ENCODE measurements at places on chromosomes 4 and X.

GRCh38 chr4:138542191-138542776 lies 300.1 kb upstream of the SLC7A11 start:
- DNase-seq: peak; percentile 40

- no peak for DNase-seq
These were observed 1030.9 kb downstream of the FSTL5 start for GRCh38 chr4:161132715-161133425.

DNA sequence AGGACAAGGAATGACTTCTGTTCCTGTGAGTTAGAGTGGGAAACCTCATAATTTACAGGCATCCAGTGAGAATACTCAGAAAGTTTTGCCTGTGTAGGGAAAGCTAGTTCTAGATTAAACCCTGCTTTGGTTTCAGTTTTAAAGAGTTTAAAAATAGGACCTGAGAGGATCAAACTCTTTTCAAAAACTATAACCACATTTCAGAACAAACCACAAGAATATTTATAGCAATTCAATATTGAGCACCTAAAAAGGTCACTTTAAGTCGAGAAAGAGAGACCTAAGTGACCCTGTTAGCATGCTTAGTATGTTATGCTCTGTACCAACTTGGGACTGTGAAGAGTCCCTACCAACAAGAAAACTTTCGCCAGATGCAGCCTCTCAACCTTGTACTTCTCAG lies 17.4 kb upstream of the PWWP3B start:
- DNase-seq: no peak

DNA sequence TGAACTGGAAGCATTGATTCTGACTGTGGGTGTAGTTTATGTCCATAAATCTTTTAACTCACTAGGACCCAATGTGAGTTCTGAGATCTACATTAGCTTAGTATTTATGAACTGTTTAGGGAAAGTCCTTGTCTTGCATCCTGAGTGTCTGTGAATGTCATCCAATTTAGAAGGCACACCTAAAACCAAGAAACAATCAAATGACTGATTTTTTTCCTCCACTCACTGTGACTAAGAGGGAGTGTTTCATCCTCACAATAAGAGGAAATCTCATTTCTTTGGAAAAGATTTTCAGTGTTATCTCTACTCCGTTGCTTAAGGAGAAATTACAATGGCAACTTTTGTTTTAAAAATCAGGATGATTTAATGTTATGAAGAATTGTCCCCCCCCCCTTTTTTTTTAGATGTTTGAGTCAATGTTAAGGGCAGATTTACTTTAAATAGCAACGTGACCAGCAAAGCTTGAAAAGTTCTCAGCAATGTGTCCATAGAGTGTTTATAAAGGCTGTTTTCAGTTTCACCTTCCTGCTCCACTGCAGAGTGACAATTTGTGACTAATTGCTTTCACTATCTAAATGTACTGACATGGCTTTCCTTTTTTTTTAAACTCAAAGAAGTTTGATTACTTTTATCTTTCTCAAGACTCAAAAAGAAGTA lies 173.0 kb downstream of the SPCS3 start:
- no peak for DNase-seq

GRCh38 chr4:55184600-55185523 lies 59.5 kb upstream of the KDR start:
- DNase-seq: no peak

- DNase-seq: no peak
These were observed 783 bp downstream of the RBPJ start for GRCh38 chr4:26321373-26322221.

DNA sequence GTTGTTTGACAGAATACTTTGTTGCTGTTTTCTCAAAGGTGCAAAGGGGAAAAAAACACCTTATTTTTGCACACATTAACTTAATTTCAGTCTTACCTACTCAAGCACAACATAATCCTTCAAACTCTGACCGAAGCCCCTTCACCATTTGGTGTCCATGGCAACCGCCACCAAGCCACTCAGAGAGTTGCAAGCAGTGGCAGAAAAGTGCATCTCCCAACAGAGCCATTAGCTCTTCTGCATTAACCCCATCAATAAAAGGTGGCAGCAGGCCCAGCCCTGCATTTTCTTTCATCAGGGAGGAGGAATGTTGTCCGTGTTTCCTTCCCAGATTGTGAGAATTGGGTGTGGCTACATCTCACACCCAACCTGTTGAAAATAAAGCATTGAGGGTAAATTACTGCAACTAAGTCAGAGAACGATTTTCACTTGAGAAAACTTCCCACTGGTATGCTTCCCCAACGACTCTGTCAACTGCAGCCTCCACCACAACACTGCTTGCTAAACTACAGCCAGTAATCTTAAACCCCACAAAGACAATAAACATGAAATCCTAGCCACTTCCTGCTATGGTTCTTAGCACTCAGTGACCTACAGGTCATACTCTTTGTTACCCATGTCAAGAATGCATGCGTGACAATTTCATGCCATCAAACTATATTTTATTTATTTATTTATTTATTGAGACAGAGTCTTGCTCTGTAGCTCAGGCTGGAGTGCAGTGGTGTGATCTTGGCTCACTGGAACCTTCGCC lies 154.0 kb downstream of the GRIA3 start:
- no peak for DNase-seq

- no peak for DNase-seq
These were observed 184.2 kb downstream of the GASK1B start for GRCh38 chr4:157988641-157989040.

GRCh38 chr4:187910741-187911140 lies 84.8 kb upstream of the ZFP42 start:
- no peak for DNase-seq

- no peak for DNase-seq
These were observed 90.5 kb upstream of the ANKRD50 start for GRCh38 chr4:124803026-124803425.

DNA sequence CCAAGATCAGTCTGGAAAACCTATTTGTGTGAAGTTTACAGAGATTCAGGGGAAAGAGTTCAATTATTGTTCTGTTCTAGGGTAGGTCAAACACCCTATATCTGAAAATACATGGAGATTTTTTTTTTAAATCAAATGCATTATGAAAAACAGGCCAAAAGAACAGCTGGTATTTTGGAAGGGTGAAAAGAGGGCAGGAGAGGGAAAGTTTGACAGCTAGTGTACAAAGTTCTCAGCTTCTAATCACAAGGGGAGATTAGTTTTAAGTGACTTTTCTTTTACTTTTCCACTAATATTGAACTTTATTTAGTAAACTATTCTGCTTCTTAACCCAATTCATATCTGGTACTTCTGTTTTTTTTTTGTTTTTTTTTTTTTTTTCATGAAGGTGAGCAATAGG lies 66.2 kb upstream of the GRID2 start:
- DNase-seq: no peak

DNA sequence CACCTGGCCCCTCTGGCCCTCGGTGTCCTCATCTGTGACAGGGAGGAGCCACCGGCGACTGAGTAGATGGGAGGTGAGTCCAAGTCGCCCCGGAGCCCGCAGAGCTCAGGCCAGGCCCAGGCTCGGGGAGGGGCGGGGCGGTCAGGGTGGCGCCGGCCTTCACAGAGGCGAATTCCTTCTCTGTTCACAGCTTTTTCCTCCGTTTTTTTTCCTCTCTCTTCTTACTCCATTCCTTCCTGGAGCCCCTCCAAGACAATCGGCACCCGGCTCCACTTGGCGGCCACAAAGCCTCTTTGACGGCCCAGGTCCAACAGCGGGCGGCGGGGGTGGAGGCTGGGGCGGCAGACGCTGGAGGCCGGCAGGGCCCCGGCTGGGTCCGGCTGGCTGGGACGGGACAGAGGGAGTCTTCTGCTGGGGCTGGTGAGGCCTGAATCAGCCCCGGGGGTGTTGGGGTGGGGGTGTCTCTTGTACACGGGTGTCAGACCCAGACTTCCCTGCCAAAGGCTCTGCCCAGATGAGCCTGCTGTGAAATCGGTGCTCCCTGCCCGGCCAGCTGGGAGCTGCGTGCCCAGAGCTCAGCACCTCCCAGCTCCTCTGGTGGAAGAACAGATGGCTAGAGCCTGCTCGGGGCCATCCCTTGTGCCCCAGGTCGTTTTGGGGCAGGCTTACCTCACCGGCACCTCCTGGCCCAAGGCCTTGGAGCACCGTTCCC lies 22.6 kb downstream of the FGFRL1 start:
- DNase-seq: no peak

- no peak for DNase-seq
These were observed 190.1 kb upstream of the GNPDA2 start for GRCh38 chr4:44916411-44916810.

- no peak for DNase-seq
These were observed 108.1 kb upstream of the PAQR3 start for GRCh38 chr4:79047316-79047715.

- no peak for DNase-seq
These were observed 91.7 kb downstream of the SLC10A6 start for GRCh38 chr4:86757468-86757867.

GRCh38 chrX:22748093-22748999 lies 251.4 kb upstream of the DDX53 start:
- DNase-seq: no peak

DNA sequence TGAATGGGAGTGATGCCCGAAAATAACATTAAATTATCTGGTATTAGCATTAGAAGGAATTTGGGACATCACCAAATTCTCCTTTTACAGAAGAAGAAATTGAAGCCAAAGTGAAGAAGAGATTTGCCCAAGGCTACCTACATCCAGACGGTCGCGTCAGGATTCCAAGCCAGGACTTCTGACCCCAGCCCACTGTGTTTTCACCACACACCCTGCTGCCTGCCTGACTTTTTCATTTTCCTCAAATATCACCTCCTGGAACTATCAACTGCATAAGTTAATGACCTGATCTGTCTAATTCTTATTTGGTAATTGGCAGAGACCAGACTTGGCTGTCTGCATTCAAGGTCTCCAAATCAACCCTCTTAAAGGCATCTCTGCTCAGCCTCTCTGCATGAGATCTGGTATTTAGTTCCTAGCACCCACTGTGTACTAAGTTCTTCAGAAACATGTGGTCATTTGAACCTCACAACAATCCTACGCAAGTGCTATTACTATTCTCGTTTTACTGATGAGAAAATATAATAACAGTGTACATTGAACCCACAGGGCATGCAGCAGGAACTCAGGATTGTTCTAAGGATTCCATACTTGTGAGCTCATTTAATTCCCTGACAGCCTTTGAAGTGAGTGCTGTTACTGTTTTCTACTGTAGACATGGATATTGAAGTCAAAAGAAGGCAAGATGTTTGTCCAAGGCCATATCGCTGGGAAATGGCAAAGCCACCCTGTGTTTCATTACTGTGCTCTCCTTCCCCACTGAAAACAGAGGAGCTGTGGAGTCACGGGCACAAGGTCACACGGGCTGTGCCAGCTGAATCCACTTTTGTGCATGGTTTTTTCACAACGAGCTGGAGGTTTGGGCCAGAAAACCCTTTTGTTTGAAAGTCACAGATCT lies 195.2 kb upstream of the C1QTNF7 start:
- DNase-seq: no peak

DNA sequence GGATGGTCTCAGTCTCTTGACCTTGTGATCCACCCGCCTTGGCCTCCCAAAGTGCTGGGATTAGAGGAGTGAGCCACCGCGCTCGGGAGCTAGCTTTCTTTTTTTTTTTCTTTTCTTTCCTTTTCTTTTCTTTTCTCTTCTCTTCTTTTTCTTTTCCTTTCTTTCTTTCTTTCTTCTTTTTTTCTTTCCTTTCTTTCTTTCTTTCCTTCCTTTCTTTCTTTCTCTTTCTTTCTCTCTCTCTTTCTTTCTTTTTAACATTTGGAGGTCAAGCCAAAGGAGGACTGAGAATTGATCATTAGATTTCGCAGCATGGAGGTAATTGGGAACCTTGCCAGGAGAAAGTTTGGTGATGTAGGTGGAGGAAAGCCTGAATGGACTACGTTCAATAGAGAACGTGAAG lies 67.4 kb downstream of the LARP7 start:
- no peak for DNase-seq

- no peak for DNase-seq
These were observed 18.8 kb downstream of the PPP4R3C start for GRCh38 chrX:27444093-27444908.

GRCh38 chr4:177077095-177077971 lies 232.3 kb upstream of the NEIL3 start:
- DNase-seq: no peak

GRCh38 chrX:14528629-14529289 lies 577 bp upstream of the GLRA2 start:
- DNase-seq: peak; percentile 5

GRCh38 chr4:10179957-10180602 lies 63.5 kb upstream of the WDR1 start:
- DNase-seq: no peak

GRCh38 chrX:1686642-1687041 lies 71.8 kb downstream of the ASMT start:
- DNase-seq: no peak

DNA sequence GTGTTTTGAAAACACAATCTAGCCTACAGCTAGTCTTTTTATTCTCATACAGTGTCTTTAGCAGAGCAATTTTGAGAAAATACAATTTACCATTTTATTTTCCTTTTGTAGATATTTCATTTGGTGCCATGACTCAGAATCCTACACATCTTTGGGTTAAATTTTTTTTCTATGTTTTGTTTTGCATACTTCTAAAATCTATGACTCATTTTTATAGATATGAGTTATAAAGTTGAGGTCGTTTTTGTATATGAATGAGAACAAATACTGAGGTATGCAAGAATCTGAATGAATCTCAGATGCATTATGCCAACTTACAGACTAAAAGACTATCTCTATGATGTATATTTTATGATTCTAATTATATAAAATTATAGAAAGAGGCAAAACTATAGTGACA lies 206.5 kb upstream of the ANXA10 start:
- no peak for DNase-seq

GRCh38 chrX:148555571-148556243 lies 55.3 kb downstream of the AFF2 start:
- DNase-seq: no peak

GRCh38 chrX:109036624-109037023 lies 300.3 kb upstream of the IRS4 start:
- DNase-seq: no peak

DNA sequence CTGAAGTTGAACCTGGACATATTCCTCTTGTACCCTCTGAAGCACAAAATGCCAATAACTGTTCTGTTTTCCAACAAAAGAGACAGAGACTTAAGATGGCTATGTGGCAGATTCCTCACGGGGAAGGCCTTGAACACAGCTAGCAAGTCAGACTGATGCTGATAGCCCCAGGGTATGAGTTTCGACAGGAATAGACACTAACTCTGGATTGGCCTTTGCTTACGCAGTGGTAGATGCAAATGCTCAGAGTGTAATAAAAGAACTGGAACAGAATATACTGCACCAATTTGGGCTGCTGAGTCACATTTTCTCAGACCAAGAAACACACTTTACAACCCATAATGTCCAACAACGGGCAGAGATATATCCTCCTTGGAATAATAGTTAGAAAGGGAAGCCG lies 173.8 kb downstream of the DLG3 start:
- DNase-seq: no peak

- no peak for DNase-seq
These were observed 38.9 kb downstream of the PDHA1 start for GRCh38 chrX:19382555-19383145.

- DNase-seq: no peak
These were observed 144.5 kb downstream of the SMIM20 start for GRCh38 chr4:26058537-26058936.

DNA sequence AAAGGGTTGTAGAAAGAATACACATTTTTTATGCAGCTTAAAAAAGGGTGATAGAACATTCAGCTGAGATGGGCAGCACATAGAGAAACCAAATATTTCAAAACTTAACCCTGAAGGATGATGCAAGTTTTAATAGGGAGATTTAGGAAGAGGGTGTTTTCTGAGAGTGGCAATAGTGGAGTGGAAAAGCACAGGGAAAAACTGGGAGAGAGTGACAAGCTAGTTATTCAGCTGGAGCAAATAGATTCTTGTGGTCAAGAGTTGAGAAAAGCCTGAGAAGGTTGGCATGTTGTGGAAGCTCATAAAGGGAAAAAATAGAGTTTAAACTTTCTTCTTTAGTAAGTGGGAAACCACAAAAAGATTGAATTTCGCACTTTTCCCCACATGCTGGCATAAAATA lies 359.6 kb upstream of the PITX2 start:
- no peak for DNase-seq

Measured in Right ventricle myocardium inferior (tissue), 1 donor.